ENCODE measurements at places on chromosomes 1 and 21.

- DNase-seq = no peak
Observed at GRCh38 chr1:230542054-230542453, 100.2 kb upstream of the COG2 start.

GRCh38 chr1:115301438-115302020, 36.5 kb downstream of the NGF start:
- no peak for DNase-seq

- DNase-seq = no peak
Observed at GRCh38 chr1:44905276-44905675, 62.2 kb upstream of the PTCH2 start.

DNA sequence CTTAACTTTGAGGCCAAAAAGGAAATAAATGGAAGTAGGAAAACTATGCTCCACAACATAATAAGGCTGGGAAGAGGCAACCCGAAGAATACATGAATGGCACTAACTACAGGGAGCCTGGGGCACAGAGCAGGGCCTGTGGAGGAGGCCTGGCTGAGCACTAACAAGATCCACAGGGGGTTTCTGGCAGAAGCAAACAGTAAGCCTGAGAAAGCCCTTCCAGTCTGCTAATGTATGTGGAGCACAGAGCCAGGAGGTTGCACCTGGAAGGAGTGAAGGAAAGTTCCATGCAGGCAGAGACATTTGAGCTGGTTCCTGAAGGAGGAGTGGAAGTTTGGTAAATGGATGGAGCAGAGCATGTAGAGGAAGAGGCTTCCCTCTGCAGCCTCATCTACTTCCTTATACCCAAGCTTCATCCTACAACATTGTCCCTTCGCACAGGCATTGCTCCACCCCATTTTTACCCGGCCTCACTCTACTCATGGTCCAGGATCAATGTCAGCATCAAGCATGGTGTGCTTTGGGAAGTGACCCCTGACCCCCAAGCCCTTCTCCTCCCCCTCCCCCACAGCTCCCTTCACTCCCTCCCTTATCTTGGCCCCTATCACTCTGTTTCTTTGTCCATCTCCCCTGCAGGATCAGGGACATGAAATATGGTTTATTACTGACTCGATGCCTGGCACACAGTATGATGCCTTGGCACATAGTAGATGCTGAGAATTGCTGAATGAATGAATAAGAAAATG, 23.3 kb downstream of the SHISA4 start:
- no peak for DNase-seq

GRCh38 chr1:21329209-21329844, 39.1 kb upstream of the ECE1 start:
- DNase-seq = no peak

- DNase-seq = no peak
Observed at GRCh38 chr1:235045921-235046601, 82.6 kb downstream of the TOMM20 start.

DNA sequence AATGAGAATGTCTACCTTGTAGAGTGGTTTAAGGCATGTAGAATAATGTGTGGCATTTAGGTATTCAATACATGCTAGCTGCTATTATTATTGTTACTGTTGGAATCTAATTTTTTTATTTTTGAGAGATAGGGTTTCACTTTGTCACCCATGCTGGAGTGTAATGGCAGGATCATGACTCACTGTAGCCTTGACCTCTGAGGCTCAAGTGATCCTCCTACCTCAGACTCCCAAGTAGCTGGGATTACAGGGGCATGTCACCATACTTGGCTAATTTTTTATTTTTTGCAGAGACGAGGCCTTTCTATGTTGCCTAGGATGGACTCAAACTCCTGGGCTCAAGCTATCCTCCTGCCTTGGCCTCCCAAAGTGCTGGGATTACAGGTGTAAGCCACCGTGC, 61.9 kb downstream of the EPB41 start:
- DNase-seq = no peak

DNA sequence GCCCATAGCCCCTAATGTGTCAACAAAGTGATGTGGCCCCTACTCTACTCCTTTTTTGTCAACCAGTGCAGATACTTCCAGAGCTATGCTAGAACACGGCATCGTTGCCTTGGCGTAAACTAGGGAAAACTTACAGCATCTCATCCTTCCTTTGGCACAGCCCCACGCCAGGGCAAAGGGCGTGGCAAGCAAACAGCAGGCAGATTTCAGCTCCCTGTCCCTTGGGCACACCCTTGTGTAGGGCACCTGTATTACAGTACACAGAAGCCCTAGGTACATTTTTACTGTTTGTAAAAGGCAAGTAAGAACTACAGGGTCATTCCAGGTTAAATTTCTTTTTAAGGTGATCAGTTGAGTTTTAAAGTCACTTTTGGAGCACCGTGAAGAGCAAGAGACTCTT, 29.3 kb downstream of the PRDX6 start:
- DNase-seq = no peak

- DNase-seq = no peak
Observed at GRCh38 chr1:29939079-29939478, 702.8 kb downstream of the PTPRU start.

DNA sequence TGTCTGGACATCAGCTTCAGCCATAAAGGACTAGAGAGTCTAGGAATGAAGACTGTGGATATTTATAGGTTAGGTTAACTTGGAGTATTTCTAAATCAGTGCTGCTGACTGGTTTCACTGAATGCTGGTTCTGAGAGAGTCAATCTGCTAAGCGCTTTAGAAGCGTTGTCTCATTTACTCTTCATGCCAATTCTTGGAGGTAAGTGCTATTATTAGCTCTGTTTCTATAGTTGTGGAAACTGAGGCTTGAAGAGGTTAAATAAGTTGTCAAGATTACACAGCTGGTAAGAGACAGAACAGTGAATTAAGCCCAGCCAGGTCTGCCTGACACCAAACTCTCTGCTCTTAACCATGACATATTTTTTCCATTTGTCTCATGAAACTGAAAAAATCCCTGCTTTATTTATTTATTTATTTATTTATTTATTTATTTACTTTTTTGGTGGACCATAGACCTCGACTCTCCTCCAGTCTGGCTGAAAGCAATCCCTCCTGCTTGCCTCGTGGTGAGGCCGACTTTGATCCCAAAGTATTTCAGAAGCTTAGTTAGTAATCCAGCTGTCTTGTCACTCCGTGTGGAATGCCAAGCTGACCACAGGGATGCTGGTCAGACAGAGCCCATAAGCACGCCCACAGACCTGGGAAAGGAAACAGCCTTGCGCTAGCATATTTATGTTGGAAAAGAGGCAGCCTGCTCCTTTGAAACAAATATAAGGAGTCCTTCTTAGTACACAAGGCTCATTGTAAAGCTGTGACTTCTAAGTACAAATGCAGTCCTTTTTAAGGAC, 16.9 kb downstream of the NTMT2 start:
- no peak for DNase-seq

- no peak for DNase-seq
Observed at GRCh38 chr1:89652373-89652772, 19.5 kb downstream of the LRRC8C start.

DNA sequence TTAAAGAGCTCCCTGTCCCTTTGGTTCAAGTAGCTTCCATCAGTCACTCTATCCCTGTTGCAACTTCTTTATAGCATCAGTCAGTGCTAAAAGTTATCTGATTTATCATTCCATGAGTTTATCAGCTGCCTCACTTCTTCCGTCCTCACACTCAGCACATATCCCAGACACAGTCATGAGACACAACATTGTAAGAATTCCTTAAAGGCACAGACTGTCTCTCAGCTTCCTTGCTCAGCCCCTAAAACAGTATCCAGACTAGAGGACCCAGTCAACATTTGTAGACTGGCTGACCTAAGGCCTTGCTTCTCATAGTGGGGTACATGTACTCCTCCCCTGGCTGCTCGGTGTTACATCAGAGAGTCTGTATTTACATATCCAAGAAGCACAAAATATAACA, 164.9 kb upstream of the ADGRL2 start:
- DNase-seq = no peak

- no peak for DNase-seq
Observed at GRCh38 chr1:186559601-186560116, 98.7 kb upstream of the PDC start.

DNA sequence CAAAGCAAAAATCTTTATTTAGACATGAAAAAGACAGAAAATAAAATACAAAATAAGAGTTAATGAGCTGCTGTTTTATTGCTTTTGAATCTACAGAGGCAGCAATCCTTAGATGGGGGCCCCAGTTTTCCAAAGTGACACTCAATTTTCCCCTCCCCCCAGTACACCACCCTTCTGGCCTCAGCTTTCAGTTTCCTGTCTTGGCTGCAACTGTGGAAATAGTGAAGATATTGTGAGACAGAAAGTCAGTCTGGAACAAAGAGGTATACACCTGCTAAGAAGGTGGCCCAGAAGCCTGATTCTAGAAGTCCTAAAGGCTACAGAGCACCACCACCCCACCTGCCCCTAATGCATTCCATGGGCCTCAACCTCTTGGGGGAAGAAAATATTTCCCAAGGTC, 1.1 kb upstream of the MTMR11 start:
- DNase-seq = no peak

GRCh38 chr1:175095978-175096607, 28.5 kb downstream of the TNN start:
- no peak for DNase-seq

- no peak for DNase-seq
Observed at GRCh38 chr1:31434979-31435378, 22.0 kb downstream of the SERINC2 start.

GRCh38 chr1:151944857-151945575, 35.7 kb upstream of the THEM4 start:
- no peak for DNase-seq

DNA sequence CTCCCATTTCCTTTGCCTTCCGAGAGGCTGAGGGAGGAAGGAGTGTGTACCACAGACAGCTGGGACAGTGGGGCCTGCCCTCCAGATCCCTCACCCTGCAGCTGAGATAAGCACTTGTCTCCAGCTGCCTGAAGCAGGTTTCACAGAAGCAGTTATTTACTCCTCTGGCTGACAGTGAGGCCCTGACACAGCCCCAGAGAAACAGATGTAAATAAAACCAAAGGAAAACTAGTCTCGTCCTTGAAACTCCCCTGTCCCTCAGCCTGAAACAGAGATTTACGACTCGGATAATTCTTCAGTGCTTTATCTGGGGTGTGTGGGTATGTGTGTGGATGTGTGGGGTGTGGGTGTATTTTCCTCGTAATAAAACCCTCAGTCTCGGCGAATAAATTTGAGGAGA, 181.1 kb downstream of the IGSF21 start:
- DNase-seq = no peak

- DNase-seq = peak; percentile 43
Observed at GRCh38 chr1:155062702-155063411, 683 bp upstream of the EFNA4 start.

- no peak for DNase-seq
Observed at GRCh38 chr1:229689904-229690303, 63.9 kb downstream of the URB2 start.

DNA sequence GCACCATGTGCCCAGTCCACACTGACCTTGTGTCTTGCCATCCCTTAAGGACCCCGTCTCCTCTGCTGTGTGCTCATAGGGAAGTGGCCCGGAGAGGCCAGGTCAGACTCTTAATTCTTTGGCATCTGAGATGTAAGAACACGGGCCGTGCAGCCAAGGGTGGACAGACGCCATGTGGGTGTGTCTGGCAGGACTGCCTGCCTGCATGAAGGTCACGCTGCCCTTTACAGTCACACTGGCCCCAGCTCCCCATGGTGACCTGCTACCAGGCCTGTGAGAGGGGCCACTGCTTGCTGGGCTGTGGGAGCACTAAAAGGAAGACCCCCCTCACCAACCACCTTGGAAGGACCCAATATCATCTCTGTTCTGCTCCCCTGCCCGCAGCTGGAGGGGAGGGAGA, 17.7 kb downstream of the DHRS3 start:
- no peak for DNase-seq

- DNase-seq = no peak
Observed at GRCh38 chr1:24374891-24375786, 38.4 kb downstream of the STPG1 start.

DNA sequence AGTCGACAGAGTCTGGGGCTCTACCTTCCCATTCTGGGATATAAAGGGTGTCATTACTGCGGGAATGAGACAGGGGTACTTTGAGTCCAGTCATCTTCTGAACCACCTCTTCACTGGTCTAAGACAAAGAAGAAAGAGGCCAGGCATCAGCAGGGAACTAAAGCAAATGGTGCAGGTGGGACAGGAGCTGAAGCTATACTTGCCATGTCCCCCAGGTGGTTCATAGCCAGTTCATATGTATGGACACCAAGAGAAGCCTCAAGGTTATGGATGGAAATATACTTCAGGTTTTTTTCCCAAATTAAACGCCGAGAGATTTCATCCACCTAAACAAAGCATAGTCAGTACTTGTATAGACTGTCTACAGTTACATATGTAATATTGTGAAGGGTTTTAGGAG, 2.2 kb downstream of the CTSK start:
- DNase-seq = no peak

DNA sequence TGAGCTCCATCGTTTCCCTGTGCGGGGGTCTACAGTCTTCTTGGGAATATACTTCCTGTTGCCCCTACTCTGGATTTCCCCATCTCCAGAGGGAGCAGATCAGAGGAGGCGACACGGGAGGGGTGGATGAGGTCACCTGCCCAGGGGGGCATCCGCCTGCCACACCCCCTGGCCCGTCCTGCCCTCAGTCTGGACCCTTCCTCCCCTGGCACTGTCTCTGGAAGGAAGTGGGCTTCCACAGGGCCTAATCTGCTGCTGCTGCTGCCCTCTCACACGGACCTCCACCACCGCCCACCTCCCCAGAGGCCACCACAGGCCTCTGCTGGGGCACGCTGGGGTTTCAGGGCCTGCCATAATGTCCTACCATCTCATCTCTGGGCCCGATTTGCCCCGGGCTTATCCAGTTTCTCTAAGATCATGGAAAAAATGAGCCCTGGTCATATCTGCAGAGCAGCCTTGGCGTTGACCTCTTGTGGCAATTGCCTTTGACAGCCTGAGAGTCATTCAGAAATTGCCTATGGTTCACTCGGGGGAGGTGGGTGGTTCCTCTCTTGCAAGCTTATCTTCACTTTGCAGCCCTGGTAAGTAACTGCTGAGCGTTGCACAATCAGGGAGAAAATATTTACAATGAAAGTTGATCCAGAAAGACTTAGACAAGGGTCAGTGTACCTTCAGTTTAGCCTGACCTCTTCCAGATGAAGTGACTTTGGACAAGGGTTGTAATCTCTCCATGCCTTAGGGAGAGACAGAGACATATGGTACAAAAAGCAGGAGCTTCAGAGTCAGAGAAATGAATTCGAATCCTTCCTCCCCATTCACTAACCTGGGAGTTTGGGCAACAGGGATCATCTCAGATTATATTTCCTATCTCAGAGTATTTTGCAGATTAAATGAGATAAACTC, 252.4 kb downstream of the TOMM20 start:
- no peak for DNase-seq

- no peak for DNase-seq
Observed at GRCh38 chr1:198676253-198676652, 37.4 kb downstream of the PTPRC start.

- DNase-seq = no peak
Observed at GRCh38 chr1:118488787-118489186, 303.8 kb upstream of the SPAG17 start.

GRCh38 chr21:37551993-37552355, 185.4 kb downstream of the DYRK1A start:
- DNase-seq = no peak

DNA sequence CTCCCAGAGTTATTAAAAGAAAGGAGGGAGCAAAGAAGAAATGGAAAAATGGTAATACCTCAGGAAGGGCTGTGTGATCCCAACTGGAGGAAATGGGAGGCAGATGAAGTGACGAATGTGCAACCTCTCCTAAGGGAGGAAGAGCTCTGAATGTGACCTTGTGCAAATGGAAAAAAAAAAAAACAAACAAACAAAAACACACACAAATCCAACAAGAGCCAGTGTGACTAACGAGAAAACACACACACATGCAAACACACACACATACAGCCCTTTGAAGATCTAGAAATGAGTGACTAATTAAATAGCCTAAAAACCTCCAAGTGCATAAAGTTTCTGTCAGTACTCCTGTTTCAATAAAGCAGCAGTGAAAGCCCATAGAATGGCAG, 49.0 kb downstream of the CCN1 start:
- no peak for DNase-seq

Measured in effector memory CD4-positive, alpha-beta T cell (primary cell).